ENCODE measurements at places on chromosomes 5 and 9.
A peak's percentile ranks its signal among the peaks of the same experiment; 100 is the strongest.

GRCh38 chr5:134371834-134372340, 518 bp downstream of the UBE2B start:
- DNase-seq: no peak

DNA sequence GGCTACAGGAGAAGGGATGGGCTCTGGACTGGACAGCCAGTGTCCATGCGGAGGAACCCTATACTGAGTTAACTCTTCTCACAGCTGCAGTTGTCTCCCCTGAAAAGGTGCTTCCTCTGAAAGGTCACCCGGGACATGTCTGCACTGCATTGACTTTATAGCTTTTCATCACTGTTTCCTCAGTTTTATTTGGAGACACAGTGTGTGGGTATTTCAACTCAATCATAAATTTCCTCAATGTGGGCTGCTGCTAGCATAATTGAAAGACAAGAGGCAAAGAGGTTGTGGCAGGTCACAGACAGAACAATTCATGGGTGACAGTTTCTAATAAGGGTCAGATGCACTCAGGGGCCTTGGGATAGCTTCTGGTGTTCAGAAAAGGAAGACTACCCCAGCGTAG, 336.8 kb downstream of the KDM4C start:
- DNase-seq: no peak

DNA sequence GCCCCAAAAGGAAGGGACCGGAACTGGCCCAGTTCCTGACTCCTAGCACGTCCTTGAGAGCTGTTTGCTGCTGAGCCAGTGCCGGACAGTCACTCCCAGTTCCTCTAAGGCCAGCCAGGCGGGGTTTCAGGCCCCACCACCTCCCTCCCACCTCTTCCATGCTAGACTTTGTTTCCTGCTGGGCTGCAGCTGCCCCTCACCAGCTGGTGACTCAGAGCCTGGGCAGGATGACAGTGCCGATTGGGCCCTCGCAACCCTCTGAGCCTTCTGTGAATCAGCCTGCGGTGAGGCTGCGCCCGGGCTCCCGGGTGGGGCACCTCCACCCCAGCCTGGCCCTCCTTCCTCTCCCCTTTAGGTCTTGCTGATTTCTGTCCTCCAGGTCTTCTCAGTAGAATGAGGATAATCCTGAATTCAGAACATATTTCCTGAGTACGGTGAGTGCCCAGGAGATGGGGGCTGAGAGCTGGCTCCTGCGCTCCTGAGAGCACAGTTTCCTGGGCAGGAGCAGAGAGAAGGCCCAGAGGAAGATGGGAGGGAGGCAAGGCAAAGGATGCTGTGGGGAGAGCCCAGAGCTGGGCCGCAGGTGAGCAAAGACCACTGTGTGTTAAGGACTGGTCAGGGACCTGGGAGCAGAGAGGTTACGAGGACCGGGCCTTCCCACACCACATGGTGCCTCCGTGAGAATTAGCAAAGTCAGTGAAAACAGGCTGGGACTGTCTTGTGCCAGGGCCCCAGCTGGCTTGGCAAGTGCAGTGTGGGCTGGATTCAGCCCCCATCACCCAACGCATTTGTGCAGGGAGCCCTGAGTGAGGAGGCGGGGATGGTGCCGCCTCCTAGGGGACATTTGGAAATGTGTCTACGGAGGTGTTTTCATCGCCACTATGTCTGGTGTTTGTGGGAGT, 32.9 kb upstream of the STXBP1 start:
- peak; percentile 97 for DNase-seq

DNA sequence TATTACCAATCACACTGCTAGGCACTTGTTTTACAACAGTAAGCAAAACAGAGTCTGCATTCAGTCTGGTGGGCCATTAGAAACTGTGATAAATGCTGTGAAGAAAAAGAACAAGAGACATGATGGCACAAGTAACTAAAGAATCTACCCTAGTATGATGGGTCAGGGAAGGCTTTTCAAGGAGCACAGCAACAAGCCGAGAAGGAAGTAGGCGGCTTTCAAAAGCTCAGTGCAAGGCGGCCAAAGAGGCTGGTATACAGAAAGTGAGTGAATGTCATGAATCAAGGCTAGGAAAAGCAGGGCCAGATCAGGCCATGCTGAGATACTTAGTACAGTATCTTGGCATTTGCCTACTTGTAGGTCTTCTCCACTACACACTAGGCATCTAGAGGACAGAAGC, 76.4 kb downstream of the ECPAS start:
- no peak for DNase-seq

GRCh38 chr5:76794871-76795270, 24.0 kb upstream of the F2RL1 start:
- DNase-seq: peak; percentile 79

All from Caki2 (cell line).